Renal cortex interstitium (tissue), 15 donors: ENCODE measurements at places on chromosomes 5 and 9.

GRCh38 chr9:106531491-106531890, 331.5 kb upstream of the ZNF462 start:
- no peak for DNase-seq

- no peak for DNase-seq
These were observed 112.2 kb downstream of the FGF18 start for GRCh38 chr5:171531638-171532037.

DNA sequence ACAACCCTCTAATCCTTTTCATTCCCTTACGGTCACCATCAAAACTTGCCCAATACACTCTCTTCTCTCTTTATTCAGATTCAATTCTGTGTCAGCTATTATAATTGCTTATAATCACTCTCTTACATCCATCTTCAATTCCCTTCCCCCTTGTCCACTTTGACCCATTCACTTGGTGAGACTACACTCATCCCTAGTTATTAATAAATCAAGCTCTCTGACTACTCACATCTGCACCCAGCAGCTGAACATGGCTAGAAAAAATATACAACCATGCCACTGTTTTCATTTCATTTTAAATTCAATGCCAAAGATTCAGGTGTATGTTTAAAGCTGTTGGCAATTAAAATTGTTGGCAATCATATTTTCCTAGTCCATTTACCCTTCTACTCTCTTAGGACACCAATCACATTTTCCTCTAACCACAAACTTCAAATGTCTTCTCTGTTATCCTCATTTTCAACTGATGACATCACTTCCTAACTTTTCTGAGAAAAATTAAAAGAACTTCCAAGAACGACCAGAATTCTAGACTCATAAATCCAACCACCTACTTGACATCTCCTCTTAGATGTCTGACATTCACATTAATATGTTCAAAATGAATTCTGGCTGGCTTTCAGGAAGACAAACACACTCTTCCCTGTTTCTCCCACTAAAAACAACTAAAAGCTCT, 5.5 kb downstream of the C5orf15 start:
- no peak for DNase-seq

- DNase-seq, result no peak
These were observed 159.1 kb downstream of the LURAP1L start for GRCh38 chr9:12933957-12934356.

GRCh38 chr5:158120760-158121159, 261.8 kb upstream of the CLINT1 start:
- DNase-seq, result no peak

DNA sequence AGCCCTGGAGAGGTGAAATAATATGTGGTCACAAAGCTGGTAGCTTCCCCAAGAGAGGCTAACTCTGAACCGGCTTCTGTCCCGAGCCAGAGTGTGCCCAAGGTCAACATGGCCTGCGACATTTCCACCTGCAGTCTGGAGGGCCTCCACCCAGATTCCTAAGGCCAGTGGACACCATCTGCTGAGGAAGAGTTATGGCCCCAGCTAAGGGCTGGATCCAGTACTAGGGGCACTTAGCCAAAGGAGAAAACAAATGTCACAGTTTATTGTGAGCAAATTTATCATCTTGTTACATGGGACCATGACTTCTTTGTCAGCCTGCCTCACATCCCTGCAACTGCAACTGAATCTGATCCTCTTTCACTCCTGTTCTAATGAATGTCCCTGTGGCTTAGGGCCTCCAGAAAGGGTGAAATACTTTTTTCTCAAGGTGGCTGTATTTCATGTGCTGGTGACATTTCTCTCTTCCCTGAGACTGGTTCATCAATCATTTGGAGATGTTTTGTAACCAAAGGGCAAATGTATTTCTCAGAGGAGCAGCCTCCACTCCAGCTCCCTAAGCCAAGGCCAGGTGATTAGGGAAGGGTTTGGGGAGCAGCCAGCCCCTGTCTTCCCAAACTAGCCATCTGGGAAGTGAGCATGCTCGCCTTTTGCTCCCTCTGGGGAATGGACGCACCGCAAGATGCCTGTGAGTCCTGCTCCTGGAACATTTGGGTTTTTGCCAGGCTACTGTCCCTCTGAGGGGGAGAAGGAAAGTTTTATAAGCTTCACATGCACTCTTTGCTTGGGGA, 148.3 kb downstream of the CMYA5 start:
- DNase-seq, result peak; percentile 56

DNA sequence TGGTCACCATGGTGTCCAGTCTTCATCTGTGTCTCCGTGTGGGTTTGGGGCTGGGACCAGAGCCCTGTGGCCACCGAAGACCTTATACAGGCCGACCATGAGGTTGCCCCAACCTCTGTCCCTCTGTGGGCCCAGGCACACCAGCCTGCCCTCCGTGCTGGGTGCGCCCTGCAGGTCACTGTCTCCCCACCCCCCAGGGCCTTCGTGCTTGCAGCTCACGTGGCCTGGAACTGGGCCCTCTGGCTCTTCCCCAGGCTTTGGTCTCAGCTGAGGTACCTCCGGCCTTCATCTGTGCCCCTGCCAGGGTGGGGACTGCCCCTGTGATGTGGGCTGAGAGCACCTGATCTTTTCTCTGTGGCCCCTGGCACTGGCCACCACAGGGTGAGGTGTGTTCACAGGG, 92.1 kb downstream of the RXRA start:
- no peak for DNase-seq

GRCh38 chr5:31393126-31393525, 138.8 kb downstream of the DROSHA start:
- no peak for DNase-seq

GRCh38 chr5:12691330-12691729, 787.1 kb upstream of the CTNND2 start:
- DNase-seq, result no peak

GRCh38 chr9:82763656-82764055, 299.3 kb downstream of the RASEF start:
- DNase-seq, result no peak

DNA sequence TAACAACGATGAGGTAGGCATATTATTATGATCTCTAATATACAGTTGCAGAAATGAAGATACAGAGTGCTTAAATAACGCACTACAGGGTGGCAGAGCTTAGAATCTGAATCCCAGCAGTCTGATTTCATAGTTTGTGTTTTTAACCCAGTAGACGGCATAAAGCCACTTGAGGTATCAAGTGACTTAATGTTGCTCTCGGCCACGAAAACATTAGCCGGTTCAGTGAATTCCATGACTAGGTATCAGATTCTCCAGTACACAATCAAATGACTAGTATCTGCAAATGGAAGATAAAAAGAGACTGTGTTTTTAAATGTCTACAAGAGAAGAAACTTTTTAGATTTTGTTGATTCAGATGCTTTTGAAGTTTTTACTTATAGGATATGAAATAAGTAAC, 24.8 kb downstream of the SMC2 start:
- DNase-seq, result no peak

GRCh38 chr5:32805971-32806638, 95.0 kb downstream of the NPR3 start:
- no peak for DNase-seq

GRCh38 chr9:98530275-98530674, 178.5 kb downstream of the GABBR2 start:
- no peak for DNase-seq

GRCh38 chr5:9681706-9682105, 51.6 kb upstream of the TAS2R1 start:
- DNase-seq, result no peak

GRCh38 chr5:3606121-3606831, 10.6 kb downstream of the IRX1 start:
- DNase-seq, result no peak

GRCh38 chr9:20838218-20838617, 154.2 kb downstream of the FOCAD start:
- DNase-seq, result no peak

DNA sequence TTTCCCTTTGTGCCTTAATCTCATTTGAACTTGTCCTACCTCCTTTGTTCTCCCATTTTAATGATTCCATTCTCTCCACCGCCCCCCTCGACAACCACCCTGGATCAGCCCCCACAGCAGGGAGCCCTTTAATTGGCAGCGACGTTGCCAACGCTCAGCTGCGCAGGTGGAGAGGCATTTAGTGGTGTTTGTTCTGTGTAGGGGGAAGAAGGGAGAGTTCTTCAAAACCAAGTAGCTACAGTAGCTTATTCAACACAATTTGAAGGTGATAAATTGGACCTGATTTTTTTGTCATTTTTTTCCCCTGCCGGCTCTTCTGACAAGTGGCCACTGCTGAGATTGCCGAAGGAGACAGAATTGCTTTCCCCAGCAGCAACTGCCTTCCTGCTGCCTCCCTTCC, 499.1 kb downstream of the CDK5RAP2 start:
- no peak for DNase-seq

- DNase-seq, result no peak
These were observed 25.8 kb upstream of the TMEM250 start for GRCh38 chr9:136144450-136144849.

DNA sequence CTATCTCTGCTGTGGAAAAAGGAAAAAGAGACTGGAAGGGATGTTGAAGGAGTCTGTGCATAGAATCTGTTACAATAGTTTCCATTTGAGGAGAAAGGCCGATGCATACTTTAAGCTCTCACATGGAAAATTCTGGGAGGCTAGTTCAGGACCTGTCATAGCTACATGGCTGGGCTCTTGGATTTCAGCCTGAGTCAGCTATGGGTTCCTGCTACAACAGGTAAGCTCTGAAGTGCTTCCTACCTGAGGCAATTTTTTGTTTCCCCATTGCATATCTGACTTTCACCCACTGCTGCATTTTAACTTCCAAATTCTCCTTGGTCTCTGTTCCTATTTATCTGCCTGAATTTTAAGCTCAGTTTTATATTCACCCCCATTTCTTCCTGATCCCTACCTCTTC, 310.7 kb downstream of the RAB3C start:
- no peak for DNase-seq

- no peak for DNase-seq
These were observed 1126.4 kb upstream of the SEMA6A start for GRCh38 chr5:117701062-117701461.

- no peak for DNase-seq
These were observed 141.0 kb upstream of the NUDT12 start for GRCh38 chr5:103703617-103704016.

DNA sequence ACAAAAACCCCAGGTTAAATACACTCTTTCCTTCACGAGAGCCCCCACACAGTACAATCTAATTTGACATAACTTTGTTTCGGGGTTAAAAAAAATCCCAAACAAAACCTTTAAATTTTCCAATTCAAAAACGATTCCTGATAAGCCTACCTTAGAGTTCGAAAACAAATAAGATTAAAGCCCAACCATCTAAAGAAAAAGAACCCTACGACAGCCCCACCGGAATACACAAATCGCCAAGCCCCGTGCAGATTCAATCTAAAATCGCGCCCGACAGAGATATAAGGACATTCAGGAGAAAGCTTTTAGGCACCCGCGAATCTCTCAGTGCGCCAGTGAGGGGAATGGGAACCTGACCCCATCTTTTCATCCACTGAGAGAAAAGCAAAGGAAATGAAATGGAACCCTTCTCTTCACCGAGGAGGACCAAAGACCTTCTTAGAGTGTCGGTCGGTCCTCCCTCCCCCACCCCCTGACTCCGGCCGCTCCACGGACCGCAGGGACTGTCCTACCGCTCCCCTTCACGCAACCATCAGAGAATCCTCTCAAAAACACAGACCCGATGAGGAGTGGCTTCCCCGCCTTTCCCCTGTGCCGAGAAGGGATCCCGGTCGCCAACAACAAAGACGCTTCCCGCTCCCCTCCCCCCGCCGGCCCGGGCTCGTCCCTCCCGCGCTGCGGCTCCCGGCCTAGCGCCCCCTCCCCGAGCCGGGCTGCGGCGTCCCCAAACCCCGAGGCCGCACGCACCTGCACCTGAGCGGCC, 925 bp downstream of the ABHD17B start:
- peak; percentile 65 for DNase-seq

DNA sequence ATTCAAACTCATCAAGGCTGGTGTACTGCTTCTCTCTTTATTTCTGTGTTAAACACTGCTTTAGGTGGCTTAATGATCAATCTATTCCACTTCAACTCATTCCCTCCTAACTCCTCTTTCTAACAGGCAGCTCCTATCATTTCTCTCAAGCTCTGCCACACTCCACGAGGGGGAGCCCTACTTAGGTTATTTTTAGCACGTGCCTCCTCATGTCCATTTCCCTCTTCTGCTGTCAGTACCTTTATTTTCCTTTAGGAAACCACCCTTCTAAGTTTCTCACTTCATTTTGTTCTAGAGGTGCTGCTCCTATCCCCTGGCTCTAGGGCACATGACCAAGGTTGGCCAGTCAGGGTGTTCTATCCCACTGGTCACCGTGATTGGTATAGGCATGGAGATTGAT, 6.7 kb upstream of the BRINP1 start:
- DNase-seq, result no peak

GRCh38 chr9:14251154-14252071, 62.5 kb downstream of the NFIB start:
- DNase-seq, result no peak

DNA sequence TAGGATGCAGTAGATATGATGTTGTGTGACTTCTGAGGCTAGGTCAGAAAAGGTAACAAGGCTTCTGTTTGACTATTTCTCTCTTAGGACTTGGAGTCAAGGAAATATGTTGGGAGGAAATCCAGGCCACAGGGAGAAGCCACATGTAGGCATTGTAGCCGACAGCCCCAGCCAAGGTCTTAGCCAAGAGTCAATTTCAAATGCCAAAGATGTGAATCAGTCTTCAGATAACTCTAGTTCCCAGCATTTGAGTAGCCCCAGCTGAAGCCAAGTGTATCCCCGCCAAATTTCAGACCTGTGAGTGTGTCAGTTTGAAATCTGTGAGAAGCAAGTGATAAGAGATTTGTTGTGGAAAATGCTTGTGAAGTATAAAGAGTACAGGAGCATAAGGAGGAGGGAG, 38.1 kb upstream of the ISL1 start:
- DNase-seq, result no peak

GRCh38 chr9:91131433-91131839, 230.3 kb downstream of the AUH start:
- DNase-seq, result no peak

GRCh38 chr5:167608390-167609272, 682.8 kb upstream of the WWC1 start:
- DNase-seq, result no peak

DNA sequence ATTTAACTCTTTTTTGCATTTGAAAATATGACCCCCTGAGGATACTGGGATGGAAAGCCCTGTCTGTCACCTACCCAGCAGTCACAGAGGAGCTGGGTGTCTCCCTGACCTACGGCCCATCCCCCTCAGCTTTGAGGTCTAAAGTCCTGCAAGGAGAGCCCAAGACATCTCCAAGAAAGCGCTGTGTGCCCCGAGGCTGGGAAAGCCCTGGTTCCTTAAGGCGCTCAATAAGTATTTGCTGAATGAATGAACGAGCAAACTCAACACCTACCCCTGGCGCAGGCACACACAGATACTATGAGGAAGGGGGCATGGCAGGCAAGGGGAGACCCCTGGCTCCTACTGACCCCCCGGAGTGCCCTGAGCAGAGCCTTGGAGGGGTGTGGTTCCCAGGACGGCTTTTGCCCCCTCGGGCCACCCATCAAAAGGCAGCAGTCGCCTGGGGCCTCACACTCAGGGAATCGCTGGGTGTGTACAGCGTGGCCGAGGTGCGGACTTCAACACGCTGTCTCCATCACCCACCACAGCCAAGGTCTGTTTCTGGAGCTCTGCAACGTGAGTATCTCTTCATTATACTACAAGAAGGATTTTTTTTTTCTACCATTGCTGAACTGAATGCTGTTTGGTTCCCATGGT, 211.6 kb downstream of the ERCC6L2 start:
- no peak for DNase-seq

GRCh38 chr5:165497707-165498106, 1992.3 kb downstream of the MAT2B start:
- DNase-seq, result no peak
